IPS DF 19.7 (cell line): ENCODE measurements at places on chromosomes 11 and 22.

DNA sequence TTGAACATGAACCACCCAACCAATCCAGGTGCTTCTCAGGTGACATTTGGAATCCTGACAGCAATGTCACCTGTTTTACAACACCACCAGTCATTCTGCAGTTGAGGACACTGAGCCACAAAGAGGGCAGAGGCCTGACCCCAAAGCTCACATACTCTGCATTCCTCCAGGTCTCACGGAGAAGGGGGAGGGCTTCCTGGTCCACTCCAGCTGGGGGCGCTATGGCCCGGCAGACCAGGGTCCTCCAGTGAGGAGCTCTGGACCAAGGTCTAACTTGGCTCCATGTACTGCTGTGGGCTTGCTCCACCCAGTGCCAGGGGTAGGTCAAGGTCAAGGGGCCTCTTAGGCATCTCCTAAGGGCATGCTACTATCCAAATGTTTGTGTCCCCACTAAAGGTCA lies 1.5 kb upstream of the PNPLA3 start:
- no peak for DNase-seq

GRCh38 chr11:47560426-47560825 lies 5.0 kb upstream of the PTPMT1 start:
- no peak for DNase-seq

GRCh38 chr11:127994736-127995135 lies 592.6 kb downstream of the ETS1 start:
- no peak for DNase-seq

GRCh38 chr11:106426696-106427095 lies 349.2 kb downstream of the AASDHPPT start:
- DNase-seq = no peak

- DNase-seq = no peak
These were observed 15.8 kb downstream of the EPS8L2 start for GRCh38 chr11:721741-722345.

DNA sequence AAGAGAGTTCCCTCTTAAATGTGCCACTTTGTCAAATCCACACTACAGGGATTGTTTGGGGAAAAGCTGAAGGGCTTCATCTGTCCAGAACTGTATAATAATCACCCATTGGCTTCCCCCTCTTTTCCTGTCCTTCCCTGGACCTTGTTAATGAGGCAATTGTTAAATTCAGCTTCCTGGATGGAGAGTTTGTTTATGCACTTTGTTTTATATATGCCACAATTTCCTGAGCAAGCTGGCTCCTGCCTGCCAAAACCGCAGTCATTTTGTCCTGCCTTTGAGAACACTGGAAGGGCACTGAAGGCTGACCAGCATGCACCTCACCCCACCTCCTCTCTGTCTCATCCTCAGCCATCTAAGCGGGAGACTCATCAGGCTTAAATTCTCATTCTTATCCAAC lies 86.2 kb downstream of the MSANTD4 start:
- DNase-seq = no peak

GRCh38 chr22:48406161-48406560 lies 1421.5 kb downstream of the BRD1 start:
- DNase-seq = no peak

- DNase-seq = no peak
These were observed 829 bp upstream of the ZBED5 start for GRCh38 chr11:10858439-10859325.

- DNase-seq = no peak
These were observed 62.7 kb downstream of the MCM5 start for GRCh38 chr22:35462498-35463230.

GRCh38 chr11:85595285-85595884 lies 31.8 kb downstream of the DLG2 start:
- DNase-seq = no peak

GRCh38 chr11:131353766-131354165 lies 16.6 kb upstream of the NTM start:
- no peak for DNase-seq

- no peak for DNase-seq
These were observed 119.1 kb downstream of the GGTLC2 start for GRCh38 chr22:22763512-22763911.

DNA sequence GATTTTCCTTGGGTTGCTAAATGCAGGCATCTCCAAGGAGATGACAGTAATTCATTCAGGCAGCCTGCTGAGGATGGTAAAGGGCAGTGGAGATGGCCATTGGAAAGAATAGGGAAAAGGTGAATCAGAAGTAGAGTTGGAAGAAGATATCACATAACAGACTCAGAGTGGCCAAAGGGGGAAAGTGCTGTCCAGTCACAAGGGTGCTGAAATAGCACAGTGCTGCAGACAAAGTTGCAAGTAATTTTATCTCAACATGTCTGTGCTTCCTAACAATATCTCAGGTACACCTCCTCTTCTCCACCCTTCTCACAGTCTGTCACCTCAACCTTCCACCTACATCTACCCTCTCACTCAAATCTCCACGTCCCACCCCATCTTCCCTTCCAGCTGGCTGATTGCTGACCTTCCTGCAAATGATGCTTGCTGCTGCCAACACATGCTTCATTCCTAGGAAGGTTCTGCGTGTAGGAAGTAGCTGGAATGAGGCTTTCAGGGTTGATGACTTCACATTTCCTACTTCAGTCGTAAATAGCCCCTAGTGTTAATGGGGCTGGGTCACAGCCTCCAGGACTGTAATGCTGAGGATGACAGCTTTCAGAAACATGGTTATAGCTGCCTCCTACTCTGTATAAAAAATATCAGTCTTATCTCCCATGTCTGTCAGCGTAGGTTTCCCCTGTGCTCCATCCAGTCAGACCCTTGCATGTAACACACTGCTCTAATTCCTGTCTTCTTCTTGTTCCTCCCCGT lies 123.9 kb downstream of the CTNND1 start:
- no peak for DNase-seq

DNA sequence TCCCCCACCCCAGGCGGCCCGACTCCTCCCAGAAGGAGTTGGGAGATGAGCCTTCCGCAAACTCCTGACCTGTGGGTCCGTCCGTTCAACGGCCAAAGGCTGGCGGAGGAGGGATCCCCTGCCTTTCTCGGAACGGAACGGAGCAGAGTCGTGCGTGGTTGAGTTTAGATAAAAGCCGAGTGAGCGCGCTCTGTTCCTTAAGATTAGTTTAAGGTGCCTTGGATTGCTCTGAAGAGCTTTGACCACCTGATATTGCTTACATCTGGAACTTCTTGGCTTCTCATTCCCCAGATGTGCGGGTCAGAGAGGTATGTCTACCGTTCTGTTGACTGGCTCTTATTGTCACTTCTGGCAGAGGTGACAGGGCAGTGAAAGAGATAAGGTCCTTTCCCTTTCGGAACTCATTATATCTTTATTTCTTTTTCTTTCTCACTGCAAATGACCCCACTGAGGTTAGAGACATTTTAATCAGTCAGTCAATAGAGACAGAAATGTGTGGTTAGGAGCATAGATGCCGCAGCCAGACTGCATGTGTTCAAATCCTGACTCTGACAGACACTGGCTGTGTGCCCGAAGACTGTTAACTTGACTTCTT lies at the start of gene TRIM6:
TSS of gene TRIM6 (plus strand) at position 31 of the 595 bp plus-strand sequence. CDS start at position 292, 261 bp downstream.
- DNase-seq = no peak

- DNase-seq = no peak
These were observed 253.3 kb downstream of the BRD1 start for GRCh38 chr22:49574205-49574880.
